ENCODE measurements at places on chromosomes 5 and 9. TPM values are rescaled to one million over a fixed set of nuclear protein-coding genes. Genes with fewer than 3 reads are reported as not detected.

SV2C gene
- total RNA-seq: 0.33 TPM

GRCh38 chr9:84322828-84323227 is 17.7 kb downstream of the SLC28A3 start:
- no peaks in the 10 kb centered on the region for H3K27me3 ChIP-seq
- H3K36me3 ChIP-seq: no peaks in the 10 kb centered on the region
- H3K4me3 ChIP-seq: no peak overlapping the region

- H3K27me3 ChIP-seq: no peaks in the 10 kb centered on the region
- H3K36me3 ChIP-seq: no peaks in the 10 kb centered on the region
- no peak overlapping the region for H3K27ac ChIP-seq
Measured at GRCh38 chr5:73447530-73448462, 781 bp downstream of the FOXD1 start.

DNA sequence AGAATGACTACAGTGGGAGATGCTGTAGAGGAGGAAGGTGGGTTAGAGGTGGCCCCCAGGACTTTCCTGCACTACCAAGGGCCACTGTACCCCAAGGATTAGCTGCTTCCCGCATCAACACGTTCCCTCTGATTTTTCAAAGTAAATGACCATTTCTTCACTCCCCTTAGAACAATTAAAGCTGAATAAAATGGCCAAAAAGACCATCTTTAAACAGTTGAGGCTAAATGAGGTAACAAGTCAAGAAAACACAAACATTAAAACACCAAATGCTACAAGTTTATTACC is 740 bp upstream of the ERAP1 start:
- no peaks in the 10 kb centered on the region for H3K36me3 ChIP-seq
- no peaks in the 10 kb centered on the region for H3K4me1 ChIP-seq
- peak overlapping the region; percentile 24 for H3K4me3 ChIP-seq

GRCh38 chr5:21173036-21173435 is 1185.0 kb upstream of the CDH18 start:
- no peak for DNase-seq
- no peak overlapping the region for H3K4me3 ChIP-seq
- H3K27ac ChIP-seq: no peak overlapping the region

DNA sequence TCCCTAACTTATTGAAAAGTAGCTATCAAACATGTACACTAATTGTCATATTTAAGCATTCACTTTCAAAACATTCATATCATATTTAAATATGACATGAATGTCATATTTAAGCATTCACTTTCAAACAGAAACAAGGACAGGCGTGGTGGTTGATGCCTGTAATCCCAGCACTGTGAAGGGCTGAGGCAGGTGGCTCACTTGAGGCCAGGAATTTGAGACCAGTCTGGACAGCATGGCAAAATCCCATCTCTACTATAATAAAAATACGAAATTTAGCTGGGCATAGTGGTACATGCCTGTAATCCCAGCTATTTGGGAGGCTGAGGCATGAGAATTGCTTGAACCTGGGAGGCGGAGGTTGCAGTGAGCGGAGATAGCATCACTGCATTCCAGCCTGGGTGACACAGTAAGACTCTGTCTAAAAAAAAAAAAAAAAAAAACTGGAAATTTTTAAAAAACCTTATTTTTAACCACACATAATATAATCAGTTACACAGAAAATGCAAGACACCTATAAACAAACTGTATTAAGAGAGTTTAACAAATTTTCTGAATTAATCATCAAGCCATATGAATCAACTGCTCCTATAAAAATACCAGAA is 88.1 kb downstream of the LPAR1 start:
- H3K27me3 ChIP-seq: no peaks in the 10 kb centered on the region
- no peak for DNase-seq
- peaks cover 1% of the 10 kb centered on the region for H3K36me3 ChIP-seq
- H3K4me1 ChIP-seq: peaks cover 3% of the 10 kb centered on the region
- H3K4me3 ChIP-seq: no peak overlapping the region
- H3K27ac ChIP-seq: no peak overlapping the region

DNA sequence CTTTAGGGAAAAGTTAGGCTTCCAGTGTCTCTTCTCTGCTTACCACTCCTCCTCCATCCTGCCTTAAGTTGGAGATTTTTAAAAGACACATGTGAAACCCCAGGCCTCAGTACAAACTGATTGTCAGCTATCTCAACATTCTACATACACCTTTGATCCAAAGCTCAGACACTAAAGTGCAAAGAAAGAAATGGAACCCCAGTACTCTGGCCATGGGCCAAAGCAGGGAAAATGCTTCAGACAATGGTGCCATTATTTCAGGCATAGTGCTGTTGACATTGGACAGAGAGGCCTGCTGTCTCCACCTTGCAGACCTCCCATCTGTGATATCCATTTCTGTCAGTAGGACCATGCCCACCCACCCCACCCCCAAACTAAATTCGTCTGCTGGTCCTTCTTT is 49.1 kb downstream of the G3BP1 start:
- DNase-seq: no peak
- no peak overlapping the region for H3K27ac ChIP-seq
- H3K4me1 ChIP-seq: no peaks in the 10 kb centered on the region
- H3K27me3 ChIP-seq: no peaks in the 10 kb centered on the region
- peaks cover 2% of the 10 kb centered on the region for H3K36me3 ChIP-seq

GRCh38 chr9:26413611-26414010 is 479.0 kb downstream of the CAAP1 start:
- no peaks in the 10 kb centered on the region for H3K4me1 ChIP-seq
- no peaks in the 10 kb centered on the region for H3K36me3 ChIP-seq
- DNase-seq: no peak
- no peak overlapping the region for H3K4me3 ChIP-seq

Measured in aorta (tissue), 5 donors.